Natural killer cell treated with Interleukin-12 subunit alpha and Interleukin-12 subunit beta and Interleukin-15 and Interleukin-18, amount 100 ng/mL, for 72 hours (primary cell): ENCODE measurements at places on chromosomes 6 and 20. TPM values are rescaled to one million over a fixed set of nuclear protein-coding genes. Genes with fewer than 3 reads are reported as not detected.

Gene PHF10
- 62.0 TPM for total RNA-seq

Gene PDYN
- not detected for total RNA-seq

DNA sequence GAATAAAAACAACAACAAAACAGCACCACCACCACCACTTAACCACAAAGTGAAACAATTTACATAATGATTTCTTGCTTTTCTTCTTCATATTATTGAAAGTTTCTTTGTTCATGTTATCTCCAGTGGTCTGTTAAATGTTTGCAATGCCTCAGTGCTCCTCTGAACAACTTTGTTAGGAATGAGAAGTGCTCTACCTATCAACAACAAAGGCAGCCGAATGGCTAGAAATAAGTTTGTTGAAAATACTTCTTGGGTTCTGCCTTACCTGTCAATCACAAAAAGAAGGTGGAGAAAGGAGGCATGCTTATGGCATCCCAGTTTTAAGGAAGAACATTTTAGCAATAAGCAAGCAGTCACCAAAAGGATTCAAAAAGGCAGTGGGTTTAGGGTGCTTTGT, 490.2 kb downstream of the PRKN start:
- DNase-seq, result no peak

- no peak for DNase-seq
Observed at GRCh38 chr6:2931055-2931454, 27.9 kb upstream of the SERPINB9 start.
